Ammon's horn (tissue), 1 donor: ENCODE measurements at places on chromosomes 5 and 9.

- DNase-seq, result peak; percentile 67
These were observed 116.6 kb upstream of the MAP3K1 start for GRCh38 chr5:56698463-56699381.

DNA sequence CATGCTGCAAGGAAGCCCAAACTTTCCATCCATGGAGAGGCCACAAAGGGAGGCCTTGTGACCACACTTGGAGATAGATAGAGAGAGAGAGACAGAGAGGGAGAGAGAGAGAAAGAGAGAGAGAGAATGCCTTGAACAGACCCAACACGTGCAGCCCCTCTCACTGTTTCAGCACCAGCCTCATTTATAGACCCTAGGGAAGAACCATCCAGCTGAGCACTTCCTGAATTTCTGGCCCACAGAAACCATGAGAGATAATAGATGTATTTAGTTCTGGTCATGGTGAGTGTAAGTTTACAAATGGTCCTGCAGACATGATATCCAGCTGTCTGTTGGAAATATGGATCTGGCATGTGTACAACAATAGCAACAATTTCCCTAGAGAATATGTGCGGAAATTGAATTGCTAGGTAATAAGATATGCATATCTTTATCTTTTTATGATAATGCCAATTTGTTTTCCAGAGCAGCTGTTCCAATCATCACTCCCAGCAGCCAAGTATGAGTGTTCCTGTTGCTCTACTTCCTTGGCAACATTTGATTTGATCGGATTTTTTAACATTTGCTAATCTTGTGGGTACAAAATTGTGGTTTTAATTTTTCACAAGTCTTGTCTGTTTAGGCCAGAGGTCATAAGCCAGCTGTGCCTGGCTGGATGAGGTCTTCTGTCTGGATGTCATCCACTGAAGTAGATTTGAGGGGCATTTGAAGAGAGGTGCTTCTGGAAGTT is 217.3 kb upstream of the IL12B start:
- no peak for DNase-seq

DNA sequence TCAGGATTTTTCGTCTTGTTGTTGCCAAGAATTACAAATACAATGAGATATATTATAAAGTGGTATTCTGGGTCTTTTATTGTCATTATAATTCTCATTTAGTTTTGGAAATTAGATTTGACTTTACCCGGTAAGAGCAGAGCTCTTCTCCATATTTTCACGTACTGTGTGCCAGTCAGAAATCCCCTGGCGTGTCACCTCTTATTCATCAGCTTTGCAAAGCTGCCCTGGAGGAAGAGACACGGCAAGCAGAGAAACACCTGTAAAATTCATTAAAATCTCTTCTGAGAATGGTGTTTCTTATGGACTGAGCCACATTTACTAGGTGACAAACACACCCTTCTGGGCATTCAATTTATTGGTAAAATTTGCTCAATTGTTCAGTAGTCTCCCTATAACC is 440.4 kb downstream of the HINT1 start:
- DNase-seq, result no peak

DNA sequence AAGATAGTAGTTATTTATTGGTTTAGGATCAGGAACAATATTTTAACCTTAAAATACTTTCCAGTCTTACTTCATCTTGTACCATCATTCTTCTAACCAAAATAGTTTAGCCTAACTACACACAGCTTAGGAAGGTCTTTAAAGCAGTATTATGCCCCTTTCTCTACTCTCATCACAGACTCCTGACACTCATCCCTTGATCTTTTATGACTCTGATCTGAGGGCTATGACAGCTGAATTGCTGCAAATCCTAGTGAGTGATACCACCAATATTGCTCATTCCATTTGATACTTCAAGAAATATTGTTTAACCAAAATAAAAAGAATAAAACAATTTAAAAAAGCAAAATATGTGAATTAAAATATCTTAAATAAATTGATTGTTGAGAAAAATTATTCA is 746.6 kb upstream of the ACO1 start:
- DNase-seq, result no peak

- DNase-seq, result no peak
These were observed 22.9 kb downstream of the CPLX2 start for GRCh38 chr5:175894271-175894670.

DNA sequence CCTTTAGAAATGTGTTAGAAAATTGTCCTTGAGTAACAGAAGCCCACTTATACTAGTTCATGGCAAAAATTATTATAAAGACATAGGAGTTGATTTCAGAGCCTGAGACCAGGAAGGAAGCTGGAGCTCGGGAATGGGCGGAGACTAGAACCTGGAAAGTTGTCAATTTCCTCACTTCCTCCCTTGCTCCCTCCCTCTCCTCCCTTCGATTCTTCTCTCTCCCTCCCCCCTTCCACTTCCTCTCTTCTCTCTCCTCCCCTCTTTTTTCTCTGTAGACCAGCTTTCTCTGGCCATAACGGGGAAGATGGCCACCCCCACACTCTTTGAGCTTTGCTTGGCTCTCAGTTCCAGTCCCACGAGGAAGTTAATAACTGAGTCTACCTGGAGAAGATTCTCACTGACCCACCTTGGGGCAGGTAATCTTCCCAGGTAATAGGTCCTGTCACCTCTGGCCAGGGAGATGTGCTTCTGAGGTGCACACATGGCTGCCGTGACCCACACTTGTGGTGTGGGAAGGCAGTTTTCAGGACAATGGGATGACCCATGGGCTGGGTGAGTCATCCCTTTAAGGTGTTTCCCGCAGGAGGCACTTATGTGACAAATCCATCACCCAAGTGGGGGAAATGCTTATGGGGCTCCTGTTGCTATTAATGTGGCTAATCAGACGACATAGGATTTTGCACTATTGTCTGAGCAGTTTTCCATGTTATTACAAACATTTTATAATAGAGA is 78.7 kb downstream of the HSPA4 start:
- DNase-seq, result no peak

DNA sequence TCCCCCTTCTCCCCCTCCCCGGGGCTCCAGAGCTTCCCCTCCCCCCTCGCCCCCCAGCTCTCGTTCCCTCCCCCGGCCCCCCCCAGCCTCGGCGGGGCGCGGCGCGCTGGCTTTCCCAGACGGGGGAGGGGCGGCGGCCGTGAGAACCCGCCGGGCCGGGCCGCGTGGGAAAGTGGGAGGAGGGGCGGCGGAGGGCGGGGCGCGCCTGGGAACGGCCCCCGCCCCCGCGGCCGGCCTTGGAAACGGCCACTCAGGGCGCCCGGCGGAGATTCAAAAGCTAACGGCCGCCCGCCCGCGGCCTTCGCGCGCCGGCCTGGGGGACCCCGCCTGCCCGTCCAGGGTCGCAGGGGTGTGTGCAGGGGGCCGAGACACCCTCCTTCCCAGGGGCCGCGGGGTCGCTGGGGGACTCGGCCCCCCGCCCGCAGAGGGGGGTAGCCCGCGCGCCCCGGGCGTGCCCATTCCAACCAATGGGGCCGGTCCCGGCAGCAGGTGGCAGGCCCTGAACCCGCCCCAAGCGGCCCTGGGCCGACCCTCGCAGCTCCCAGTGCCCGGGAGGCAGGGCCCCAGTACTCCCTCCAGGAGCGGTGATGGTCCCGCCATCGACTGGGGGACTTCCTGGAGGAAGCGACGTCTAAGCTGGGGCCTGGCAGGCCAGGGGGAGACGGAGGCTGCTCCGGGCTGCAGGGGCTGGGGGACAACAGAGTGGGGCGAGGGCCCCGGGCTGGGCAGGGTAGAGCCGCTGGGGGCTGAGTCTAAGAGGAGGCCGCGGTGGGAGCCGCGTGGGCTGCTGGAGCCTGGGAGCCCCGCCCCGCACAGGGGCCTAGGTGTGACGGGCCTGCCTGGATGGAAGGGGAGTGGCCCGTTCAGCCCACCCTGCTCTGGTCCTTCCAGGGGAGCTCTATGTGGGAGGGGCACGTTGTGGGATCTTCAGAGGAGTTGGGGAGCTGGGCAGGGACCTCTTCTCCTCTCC is 14.2 kb upstream of the NRARP start:
- DNase-seq, result no peak

GRCh38 chr9:91421971-91422757 is 1.5 kb downstream of the NFIL3 start:
- peak; percentile 36 for DNase-seq

DNA sequence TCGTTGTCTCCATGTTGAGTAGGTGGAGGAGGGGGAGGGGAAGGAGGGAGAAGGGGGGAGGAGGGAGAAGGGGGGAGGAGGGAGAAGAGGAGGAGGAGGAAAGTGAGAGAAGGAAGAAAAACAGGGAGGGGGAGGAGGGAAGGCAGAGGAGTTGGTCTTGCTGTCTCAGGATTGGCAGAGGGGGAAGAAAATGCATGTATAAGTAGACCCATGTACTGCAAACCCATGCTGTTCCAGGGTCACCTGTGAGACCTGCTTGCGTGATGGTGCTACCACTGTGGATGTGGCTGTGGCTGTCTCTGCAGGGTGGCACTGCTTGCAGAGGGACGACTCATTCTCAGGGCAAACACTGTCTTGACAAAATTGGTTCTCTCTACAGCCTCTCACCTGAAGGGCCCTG is 76.3 kb downstream of the PTCH1 start:
- no peak for DNase-seq
